ENCODE measurements at places on chromosomes 6 and 20.
A peak's percentile ranks its signal among the peaks of the same experiment; 100 is the strongest.

- DNase-seq = no peak
Observed at GRCh38 chr6:108408861-108409260, 114.0 kb downstream of the AFG1L start.

DNA sequence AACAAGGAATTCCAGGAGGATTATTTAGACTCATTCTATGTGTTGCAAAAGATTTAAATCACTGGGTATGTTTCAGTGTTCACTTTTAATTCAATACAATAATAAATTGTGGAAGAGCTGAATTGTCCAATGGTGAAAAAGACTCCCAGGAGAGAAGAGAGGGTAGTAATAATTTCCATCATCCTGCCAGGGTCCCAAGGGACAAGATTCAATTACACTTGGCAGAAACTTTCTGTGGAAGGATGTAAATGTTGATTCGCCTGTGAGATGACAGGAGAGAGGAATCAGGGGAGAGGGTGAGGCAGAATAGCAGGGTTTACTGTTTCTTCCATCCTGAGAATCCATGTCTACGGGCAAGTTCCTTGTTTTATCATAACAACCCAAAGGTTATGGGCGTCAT is 342.7 kb downstream of the ESR1 start:
- DNase-seq = no peak

- no peak for DNase-seq
Observed at GRCh38 chr6:1821513-1822183, 211.9 kb downstream of the FOXC1 start.

GRCh38 chr6:143698759-143699429 is 21.1 kb downstream of the PHACTR2 start:
- no peak for DNase-seq

- DNase-seq = no peak
Observed at GRCh38 chr20:51387125-51387875, 155.2 kb downstream of the NFATC2 start.

DNA sequence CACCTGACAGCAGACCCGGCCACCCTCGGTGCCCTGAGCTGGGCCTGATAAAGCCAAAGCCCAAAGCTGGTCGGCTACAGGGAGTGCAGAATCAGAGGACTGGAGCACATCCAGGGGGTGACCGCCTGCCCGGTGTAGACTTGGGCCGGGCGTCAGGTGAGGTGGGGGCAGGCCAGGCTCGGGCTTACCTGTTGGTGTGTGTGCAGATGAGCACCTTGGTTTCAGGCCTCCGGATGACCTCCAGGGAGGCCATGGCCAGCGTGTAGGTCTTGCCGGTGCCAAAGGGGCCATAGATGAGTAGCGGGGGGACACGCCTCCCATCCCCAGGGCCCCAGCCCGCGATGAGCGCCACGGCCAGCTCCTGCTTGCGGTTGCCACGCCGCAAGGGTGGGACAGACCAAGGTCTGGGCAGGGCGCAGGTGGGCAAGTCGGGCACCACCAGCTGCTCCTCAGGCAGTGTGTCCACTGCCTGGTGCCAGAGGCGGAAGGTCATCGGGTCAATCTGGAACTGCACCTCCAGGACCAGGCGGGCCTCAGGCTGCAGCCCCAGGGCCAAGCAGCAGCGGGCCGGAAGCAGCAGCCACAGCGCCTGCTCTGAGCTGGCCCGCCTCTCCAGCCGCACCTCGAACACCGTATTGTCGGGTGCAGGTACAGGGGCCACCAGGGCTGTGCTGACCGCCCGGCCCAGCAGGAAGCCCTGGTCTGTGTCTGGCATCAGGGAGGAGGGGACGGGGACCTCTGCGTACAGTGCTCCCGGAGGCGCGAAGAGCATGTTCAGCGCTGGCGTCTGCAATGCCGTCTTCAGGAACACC is 5.7 kb downstream of the HELZ2 start:
- DNase-seq = no peak

DNA sequence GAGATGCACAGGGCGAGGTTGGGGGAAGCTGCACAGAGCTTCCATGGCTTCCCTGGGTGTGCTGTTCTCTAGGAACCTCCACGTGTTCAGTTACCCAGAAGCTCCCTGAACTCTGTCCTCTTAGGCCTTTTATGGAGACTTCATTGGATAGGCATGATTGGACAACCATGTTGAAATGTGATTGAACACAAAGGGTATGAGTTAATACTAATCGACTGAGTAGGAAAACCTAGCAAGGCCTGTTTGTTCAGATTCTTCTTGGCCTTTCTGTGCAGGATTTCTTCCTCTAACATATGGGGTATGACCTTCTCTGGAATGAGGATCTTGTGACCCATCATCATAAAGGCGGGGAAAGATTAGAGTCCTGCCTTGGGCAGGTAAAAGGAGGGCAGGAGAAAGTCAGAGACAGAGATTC is 70.7 kb upstream of the SMIM29 start:
- no peak for DNase-seq

- DNase-seq = no peak
Observed at GRCh38 chr20:34871320-34871926, 1.2 kb downstream of the GGT7 start.

DNA sequence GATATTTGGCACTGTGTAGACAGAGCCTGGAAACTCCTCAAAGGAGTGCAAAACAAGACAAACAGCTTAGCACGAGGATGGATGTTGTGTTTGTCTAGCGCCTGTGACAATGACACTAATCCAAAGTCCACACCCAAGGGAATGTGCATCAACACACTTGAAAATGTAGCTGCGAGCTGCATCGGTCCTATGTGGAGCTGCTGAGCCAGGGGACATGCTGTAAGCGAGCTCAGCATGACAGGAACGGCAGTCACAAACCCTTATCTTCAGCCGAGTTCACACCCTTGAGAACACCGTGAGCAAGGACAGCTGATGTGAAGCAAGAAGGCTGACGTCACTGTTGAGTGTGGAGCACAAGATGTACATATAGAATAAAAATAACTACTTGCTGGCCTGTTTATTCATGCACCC is 684.3 kb downstream of the QKI start:
- DNase-seq = no peak

DNA sequence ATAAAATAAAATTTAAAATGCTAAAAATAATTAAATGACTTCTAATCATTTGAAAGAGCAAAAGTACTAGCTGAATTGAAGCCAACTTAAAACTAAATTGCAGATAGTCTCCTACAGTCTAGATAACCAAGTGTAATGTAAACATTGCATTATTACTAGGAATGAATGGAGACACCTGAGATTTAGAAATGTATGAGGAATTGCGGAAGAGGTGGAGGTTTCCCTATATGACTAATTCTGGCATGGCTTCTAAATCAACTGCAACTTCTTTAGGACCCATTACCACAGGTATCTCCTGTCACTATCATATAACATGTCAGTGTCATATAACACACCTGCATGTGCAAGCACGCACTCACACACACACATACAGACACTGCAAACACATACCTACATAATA is 13.2 kb upstream of the GPR6 start:
- no peak for DNase-seq

DNA sequence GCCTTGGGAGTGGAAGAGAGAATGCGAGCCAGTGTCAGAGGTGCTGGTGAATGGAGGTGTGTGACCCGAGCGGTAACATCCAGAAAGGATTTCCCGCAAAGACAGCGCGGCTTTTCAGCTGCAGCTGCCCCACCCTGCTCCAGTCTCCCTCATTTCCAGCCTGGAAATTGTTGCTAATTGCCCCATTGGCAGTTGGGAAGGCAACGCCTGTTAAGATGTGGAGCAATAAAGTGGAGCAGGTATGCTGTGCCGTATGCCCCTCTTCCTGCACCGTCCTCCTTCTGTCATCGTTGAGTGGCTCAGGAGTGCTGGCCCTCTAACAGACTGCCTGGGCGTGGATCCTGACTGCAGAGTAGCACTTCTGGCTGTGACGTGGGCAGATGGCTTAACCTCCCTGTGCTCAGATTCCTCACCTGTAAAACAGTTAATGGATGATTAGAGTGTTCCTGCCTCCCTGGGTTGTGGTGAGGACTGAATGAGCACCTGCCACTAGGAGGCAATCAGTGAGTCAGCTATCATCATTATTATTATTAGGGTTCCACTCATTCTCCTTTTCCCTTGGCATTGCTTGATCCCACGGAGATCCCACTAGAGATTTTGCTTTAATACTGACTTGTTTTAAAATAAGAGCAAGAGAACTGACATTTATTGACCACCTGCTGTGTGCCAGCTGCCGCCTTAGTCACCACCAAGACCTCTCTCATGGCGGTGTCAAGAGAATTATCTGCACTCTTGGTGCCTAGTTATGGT is 11.7 kb downstream of the ARFGEF2 start:
- DNase-seq = no peak

GRCh38 chr20:52746190-52746589 is 226.0 kb upstream of the TSHZ2 start:
- no peak for DNase-seq

- DNase-seq = no peak
Observed at GRCh38 chr6:126232671-126233070, 107.2 kb upstream of the CENPW start.

- DNase-seq = no peak
Observed at GRCh38 chr20:33019465-33020277, 11.8 kb upstream of the BPIFB6 start.

GRCh38 chr6:132219901-132220300 is 181.4 kb downstream of the MOXD1 start:
- no peak for DNase-seq

GRCh38 chr20:54650052-54650719 is 174.8 kb downstream of the DOK5 start:
- no peak for DNase-seq

GRCh38 chr6:38997128-38997761 is 51.3 kb upstream of the GLP1R start:
- DNase-seq = peak; percentile 26

DNA sequence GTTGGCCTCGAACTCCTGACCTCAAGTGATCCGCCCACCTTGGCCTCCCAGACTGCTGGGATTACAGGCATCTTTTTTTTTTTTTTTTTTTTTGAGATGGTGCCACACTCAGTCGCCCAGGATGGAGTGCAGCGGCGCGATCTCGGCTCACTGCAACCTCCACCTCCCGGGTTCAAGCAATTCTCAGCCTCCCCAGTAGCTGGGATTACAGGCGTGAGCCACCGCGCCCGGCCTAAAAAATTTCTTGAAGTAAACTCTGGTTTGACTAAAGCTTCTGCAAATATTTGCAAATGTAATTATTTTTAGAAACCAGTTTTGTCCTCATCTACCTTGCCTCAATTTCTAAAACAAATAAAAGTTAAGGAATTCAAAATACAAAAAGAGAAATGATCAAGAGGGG is 1.2 kb downstream of the IBTK start:
- DNase-seq = no peak

GRCh38 chr6:24935366-24936152 is at the start of gene RIPOR2:
Gene RIPOR2, minus strand, starts transcription at chr6:24935960. Its CDS starts 62 bp downstream, at chr6:24935898.
- no peak for DNase-seq

- DNase-seq = peak; percentile 44
Observed at GRCh38 chr6:169990095-169991030, 238.9 kb downstream of the ERMARD start.

DNA sequence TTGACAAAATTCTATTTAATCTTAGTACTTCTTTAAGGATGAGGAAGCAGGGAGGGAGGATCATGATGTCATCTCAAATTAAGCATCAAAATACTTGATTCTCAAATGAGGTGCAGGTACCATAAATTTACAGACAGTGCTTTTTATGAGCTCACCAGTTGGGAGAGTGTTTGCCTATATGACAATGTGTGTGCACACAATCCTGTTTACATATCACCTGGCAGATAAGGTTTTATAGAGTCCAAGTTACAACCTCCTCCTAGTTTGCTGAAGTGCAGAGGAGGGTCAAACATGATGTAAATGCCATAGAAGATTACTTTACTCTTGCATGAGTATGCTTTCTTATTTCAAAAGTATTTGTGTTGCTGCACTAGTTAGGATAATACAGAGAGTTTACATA is 6.4 kb downstream of the ATXN1 start:
- no peak for DNase-seq

DNA sequence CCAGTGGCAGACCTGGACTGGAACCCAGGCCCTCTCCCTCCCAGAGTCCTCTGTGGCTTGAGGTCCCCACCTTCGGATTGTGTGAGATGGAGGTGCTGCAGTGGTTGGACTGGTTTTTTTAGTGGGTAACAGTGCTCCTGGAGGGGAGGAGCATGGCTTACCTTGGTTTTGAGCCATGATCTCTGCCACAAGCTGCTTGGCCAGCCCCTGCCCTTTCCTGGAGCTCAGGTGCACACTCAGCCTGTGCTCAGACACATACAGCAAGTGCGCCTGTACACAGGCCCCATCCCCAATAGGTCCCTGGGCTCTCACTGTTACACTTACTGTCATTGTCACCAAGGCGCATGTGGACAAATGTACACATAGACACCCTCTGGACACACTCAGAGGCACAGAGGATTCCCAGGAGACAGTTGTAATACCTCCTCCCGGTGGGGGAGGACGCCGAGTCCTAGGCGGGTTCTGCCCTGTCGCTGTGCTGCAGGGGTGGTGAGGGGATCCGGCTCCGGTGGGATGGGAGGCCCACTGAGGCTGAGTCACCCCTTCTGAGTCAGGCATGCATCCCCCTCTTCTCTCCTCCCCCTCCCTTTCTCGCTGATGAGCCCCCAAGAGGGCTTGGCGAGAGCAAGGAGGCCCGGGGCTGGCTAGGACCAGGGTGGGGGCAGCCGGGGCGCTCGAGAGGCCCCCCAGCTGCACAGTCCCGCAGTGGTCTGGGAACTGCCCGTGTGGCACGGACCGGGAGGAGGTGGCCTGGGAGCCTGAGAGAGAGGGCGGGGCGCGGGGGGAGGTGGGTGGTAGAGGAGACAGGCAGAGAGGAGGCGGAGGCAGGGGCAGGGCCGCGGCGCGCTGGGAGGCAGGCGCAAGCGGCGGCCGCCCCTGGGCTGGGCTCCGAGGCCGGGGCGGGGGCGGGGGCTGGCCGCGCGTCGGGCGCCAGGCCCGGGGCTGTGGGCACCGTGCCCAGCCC is 522 bp upstream of the EPB41L1 start:
- DNase-seq = no peak

DNA sequence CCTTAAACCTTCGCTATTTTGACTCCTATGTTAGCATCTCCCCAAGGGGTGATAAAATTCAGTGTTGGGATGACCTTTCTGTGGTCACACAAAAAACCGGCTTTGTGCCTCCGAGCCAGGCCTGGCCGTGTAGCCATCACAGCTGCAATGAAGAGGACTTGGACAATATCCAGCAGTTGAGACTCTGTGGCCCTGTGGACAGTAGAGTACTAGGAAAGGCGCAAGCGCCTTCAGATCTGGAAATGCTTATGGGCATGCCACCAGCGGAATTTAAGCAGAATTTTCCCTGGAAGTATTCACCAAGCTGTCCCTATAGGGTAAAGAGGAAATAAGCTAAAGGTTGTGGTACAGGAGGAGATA is 63.3 kb upstream of the SLC2A12 start:
- no peak for DNase-seq

- DNase-seq = no peak
Observed at GRCh38 chr20:24782801-24783630, 166.1 kb upstream of the CST7 start.
